T-helper 9 cell (primary cell): ENCODE measurements at places on chromosomes 5 and 9.

- no peak for DNase-seq
Measured at GRCh38 chr9:14348123-14348372, 34.1 kb upstream of the NFIB start.

GRCh38 chr5:143521141-143521540 is 117.7 kb upstream of the NR3C1 start:
- DNase-seq = no peak

GRCh38 chr9:96006961-96007360 is 131.5 kb downstream of the ERCC6L2 start:
- DNase-seq = no peak

- DNase-seq = no peak
Measured at GRCh38 chr5:67976891-67977601, 238.5 kb upstream of the PIK3R1 start.

DNA sequence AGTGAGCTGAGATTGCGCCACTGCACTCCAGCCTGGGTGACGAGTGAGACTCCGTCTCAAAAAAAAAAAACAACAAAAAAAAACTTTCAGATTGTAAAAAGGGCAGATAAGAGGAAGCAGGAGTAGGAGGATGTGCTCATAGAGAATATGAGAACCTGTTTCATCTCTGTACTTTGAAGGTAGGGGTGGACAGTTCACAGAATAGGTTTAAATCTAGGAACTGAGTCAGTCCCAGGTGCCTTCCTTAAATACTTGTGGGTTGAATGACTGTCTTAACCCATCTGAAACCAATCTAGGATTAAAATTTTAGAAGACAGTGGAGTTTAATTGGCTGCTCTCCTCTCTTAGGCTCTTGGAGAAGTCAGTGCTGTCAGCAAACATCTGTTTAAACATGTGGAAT is 12.4 kb downstream of the POLK start:
- no peak for DNase-seq

DNA sequence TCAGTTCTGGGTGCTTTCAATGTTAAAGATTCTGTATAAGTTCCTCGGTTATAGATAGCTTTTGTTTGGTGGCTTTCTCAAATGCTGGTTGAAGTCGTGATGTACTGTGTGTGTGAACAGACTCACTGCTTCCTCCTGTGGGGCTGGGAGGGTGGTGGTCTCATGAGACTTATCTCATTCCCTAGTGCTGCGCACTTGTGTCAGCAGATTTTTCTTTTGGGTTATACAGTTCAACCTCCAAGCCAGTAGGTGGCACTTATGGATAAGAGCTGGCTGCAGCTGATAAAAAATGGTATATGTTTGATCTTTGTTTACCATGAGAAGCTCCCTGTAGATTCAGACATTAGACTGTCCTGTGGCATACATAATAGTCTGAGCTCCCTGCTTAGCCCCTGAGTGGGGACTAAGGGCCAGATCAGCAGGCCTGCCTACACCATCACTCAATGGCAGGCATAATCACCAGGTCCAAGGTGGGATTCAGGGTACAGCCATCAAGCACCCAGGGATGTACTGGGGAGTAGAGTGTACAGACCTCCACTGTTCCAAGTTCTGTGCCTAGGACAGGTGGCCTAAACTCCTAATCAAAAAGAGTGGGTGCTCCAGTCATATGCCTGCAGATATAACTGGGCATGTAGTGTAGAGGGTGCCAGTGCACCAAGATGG is 174.2 kb downstream of the OXCT1 start:
- DNase-seq = no peak

GRCh38 chr5:61817472-61818326 is 485.6 kb downstream of the ZSWIM6 start:
- no peak for DNase-seq

DNA sequence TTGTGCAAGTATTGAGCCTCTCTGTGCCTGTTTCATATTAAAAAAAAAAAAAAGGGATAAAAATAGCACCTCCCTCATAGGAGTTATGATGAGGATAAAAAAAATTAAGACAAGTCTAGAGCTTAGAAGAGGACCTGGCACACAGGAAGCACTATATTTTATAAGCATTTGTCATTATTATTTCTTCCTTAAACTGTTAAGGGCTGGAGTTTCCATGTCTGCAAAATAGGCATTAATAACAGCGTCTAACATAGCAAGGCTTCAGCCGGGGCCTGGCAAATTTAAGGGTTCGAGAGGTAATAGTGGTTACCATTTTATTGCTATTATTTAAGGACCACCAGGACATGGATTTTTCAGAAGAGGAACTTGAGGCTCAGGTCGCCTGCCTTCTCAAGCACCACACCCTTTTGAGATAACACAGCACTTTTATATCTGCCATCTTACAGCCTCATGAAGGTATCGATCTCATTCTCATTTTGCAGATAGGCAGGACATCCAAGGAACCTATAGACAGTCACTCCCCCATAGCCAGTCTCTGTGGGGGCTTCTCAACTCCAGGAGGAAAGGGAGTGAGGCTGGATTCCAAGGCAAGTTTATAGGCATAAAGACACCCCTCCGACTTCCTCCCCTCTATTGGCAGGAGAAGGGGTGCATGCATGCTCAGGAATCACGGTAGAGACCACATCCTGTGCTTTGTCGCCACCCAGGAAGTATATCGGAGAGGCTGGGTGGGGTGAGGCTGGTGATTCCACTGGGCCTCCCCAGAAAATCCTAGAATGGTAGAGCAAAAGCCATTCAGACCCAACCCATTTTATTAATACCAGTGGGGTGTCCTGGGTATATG is 2.4 kb downstream of the ANXA6 start:
- DNase-seq = peak; percentile 44

- DNase-seq = no peak
Measured at GRCh38 chr9:93431539-93432105, 19.9 kb upstream of the FAM120A start.

DNA sequence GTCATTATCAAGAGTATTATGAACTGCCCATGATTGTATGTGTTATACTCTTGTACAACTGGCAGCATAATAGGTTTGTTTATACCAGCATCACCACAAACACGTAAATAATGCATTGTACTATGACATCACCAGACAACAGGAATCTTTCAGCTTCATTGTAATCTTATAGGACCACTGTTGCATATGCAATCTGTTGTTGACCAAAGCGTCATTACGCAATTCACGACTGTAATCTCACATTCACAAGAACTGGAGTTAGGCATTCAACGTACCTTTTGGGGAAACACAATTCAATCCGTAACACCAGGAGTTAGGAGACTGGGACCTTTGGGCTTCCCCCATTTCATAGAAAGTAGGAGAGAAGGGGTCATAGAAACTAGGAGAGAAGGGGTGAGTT is 20.4 kb upstream of the ARSI start:
- no peak for DNase-seq

- DNase-seq = no peak
Measured at GRCh38 chr9:4238522-4238921, 61.3 kb downstream of the GLIS3 start.

GRCh38 chr9:78806492-78807160 is 509.7 kb downstream of the PSAT1 start:
- DNase-seq = no peak

DNA sequence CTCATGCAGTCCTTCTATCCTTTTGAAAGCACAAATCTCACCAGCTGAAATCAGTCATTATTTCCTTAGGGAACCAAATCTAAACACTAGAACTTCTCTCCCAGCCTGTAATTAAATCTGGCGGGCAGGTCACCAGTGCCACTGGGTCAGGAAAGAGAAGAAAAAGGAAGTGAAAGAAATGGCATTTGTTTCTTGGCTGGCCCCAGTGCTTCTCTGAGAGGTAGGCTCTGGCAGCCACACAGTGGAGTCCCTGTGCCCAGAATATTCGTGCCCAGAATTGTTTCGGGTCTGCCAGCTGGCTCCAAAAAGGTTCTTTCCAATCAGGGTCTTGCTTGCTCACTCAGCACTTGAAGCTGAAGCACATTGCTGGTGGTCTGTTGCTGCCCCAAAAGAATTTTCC is 133.9 kb upstream of the MTAP start:
- no peak for DNase-seq

GRCh38 chr5:38871790-38872551 is 26.2 kb downstream of the OSMR start:
- no peak for DNase-seq

- DNase-seq = no peak
Measured at GRCh38 chr9:35656831-35657545, 831 bp downstream of the RMRP start.

DNA sequence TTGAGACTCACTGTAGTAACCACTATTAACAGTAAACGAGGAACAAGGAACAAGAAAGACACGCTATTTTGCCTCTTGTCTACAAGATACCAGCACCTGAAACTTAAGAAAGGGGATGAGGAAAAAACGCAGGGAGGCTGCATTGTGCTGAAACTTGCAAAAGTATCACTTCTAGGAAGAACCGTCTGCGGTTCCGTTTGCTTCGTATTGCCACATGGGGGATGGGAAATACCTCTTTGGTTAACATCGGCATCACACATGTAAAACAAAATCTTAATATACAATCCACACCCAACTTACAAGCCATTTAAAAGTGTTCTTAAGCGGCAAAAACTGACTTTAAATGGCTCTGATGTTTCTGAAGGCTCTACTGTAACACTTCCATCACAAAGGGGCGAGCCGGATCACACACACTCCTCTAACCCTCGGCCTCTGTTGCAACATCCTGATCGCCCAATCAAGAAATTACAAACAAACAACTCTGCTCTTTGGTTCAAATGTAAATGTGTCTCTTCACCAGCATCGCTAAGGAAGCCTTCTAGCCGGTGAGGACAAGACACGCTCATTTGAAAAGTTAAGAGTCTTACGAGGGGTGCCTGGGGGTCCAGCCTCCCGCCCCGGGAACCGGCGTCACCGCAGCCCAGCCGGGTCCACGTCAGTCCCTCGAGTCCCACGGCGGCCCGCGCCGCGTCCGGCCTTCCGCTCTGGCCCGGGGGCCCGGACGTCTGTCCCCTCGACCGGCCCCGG is 621 bp downstream of the SEC16A start:
- DNase-seq = no peak

- no peak for DNase-seq
Measured at GRCh38 chr9:92136184-92136858, 21.1 kb upstream of the SPTLC1 start.

DNA sequence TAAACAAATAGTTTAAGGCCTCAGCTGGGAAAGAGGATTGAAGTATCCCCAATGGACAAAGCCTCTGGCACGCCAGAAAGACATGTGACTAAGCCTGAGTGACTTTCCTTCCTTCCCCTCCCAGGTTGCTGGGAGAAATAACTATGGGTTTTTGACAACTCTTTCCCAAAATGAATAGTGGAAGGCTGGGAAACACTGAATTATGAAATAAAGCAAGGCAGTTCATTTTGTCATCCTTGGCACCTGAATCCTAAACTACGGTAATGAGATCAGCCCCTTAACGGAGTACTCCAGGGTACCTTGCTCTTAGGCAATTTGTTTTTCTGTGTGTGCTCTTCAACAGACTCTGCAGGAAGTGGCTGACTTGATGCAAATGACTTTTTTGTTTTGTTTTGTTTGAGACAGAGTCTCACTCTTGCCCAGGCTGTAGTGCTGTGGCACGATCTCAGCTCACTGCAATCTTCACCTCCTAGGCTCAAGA is 75.2 kb downstream of the LMNB1 start:
- DNase-seq = no peak

DNA sequence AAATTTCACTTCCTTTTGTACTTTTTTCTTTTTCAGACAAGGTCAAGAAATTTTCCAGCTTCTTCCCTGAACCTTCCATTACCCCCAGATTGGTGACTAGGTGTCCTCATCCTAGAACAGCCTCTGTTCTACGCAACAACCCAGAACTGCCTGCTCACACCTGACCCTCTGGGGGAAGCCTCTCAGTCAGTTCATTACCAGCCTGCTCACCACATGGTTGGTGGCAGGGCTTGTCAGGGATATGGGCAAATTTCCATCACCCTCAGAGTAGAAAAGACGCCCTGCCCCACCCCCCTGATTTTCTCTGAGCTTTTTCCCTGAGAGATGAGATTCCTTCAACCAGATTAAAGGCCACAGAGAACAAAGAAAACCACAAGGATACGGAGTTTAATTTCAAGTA is 5.3 kb upstream of the CFAP95 start:
- no peak for DNase-seq

- DNase-seq = no peak
Measured at GRCh38 chr5:156326718-156327259, at the start of gene SGCD. Gene SGCD (plus strand): TSS chr5:156327164.

DNA sequence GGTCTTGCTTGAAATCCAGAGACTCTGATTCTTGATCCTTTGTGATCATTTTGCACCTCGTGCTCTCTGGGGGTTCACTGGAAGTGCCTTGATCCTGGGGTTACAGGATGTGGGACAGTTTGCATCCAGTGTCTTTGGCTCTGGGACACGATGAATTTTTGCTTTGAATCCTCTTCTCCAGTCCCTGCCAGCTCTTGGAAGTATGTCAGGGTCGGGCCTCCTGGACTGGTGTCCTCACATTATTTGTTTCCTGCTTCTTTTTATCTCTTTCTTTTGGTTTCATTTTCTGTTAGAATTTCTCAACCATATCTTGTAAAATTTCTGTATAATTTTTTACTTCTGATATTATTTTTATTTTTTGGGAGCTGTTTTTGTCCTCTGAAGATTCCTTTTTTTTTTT is 34.2 kb downstream of the SECISBP2 start:
- DNase-seq = no peak

- no peak for DNase-seq
Measured at GRCh38 chr5:55407059-55407684, 99.4 kb downstream of the MTREX start.

GRCh38 chr5:146474065-146474464 is 26.9 kb downstream of the TCERG1 start:
- no peak for DNase-seq

GRCh38 chr5:146872188-146872587 is 6.4 kb downstream of the PPP2R2B start:
- no peak for DNase-seq

- no peak for DNase-seq
Measured at GRCh38 chr5:114360357-114360756, 1.5 kb upstream of the KCNN2 start.

DNA sequence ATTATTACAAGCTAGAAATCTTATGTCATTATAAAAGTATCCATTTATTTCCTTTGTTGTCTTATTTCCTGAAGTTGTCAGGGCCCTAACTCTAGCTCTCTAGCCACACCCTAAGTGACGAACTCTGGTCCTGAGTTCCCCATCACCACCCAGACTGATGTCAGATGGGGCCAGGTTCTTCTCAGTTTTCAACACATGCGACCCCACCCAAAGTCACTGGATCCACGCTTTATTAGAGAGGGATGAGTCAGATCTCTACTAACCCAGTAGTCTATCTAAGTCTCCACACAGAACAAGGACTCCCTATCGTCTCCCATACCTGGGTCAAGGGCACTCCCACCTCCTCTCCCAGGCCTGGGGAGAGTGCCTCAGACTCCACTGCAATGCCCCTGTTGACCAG is 6.8 kb upstream of the FEM1C start:
- no peak for DNase-seq
